ENCODE measurements at places on chromosomes 13 and 19.

DNA sequence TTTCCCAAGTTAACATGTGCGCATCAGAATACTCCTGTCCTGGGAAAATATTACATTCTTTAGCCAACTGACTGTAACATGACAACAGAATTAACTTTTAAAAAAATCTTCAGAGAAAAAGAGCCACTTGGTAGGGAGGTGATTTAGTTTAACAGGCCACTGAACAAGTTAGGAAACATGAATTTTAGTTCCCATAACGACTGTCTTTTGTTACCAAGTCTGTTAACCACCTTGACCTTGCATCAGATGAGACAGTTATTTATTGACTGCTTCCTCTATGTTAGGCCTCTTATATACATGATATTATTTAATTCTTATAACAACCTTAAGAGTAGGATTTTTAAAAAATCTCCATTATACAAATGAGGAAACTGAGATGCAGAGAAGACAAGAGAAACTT is 268.6 kb downstream of the NDFIP2 start:
- no peak for DNase-seq

DNA sequence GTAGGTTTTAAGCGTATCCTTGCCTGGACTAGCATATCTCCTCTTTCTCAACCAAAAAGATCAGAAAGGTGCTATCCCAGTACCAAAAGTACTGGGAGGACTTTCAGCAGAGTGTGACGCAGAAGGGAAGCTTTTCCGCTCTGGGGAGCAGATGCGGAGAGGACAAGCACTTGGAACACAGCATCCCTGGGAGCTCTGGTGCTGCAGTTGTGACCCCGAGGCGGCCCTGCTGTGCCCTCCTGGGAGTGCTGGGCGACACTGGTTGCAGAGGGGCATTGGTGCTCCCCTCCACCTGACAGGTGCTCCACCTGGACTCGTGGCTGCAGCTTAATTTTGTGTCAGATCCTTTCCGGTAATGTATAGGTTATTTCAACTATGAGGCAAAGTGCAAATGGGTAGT is 3.4 kb downstream of the NAXD start:
- DNase-seq = no peak

- peak; percentile 99 for DNase-seq
Observed at GRCh38 chr19:41225238-41226052, 6.4 kb downstream of the AXL start.

GRCh38 chr19:1004803-1005664 is 4.8 kb downstream of the GRIN3B start:
- no peak for DNase-seq

- DNase-seq = peak; percentile 14
Observed at GRCh38 chr19:13181747-13182388, 31.7 kb downstream of the IER2 start.

- no peak for DNase-seq
Observed at GRCh38 chr19:37472165-37472564, 3.0 kb downstream of the ZNF570 start.

DNA sequence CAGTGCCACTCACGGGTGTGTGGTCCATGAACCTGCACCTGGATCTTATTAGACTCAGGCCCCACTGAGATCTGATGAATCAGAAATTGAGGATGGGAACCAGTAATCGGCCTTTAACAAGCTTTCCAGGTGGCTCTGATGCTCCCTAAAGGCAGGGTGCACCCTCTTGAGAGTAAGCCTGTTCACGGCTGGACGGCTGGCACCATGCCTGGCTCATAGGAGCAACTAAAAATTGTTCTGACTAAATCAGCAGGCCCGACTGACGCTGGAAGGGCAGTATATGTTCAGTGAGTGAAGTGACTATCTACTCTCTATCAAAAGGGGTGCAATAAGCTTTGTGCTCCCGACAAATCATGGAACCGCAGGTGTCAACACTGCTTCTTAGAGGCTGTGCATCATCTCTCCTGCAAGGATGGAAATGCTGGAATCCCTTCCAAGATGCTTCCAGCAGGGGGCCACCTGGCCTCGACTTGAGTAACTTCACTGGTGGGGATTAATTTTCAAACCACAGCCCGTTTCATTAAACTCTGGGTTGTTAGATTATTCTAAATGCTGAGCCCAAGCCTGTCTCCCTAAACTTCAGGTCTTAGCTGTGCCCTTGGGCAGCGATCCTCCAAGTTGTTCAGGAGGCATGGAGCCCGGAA is 28.4 kb downstream of the TMTC4 start:
- peak; percentile 5 for DNase-seq

DNA sequence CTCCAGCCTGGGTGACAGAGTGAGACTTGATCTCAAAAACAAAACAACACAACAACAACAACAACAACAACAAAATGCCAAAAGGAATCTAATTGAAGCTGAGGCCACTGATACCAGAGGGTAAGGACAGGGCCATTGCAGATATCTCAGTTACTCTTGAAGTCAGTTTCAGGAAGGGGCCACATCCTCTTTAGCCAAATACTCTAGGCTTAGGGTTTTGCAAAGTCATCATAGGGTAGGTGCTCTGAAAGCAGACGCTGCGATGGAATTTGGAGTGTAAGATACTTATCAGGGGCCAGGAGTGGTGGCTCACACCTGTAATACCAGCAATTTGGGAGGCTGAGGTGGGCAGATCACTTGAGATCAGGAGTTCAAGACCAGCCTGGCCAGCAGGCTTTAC is 46.6 kb upstream of the UBAC2 start:
- no peak for DNase-seq

DNA sequence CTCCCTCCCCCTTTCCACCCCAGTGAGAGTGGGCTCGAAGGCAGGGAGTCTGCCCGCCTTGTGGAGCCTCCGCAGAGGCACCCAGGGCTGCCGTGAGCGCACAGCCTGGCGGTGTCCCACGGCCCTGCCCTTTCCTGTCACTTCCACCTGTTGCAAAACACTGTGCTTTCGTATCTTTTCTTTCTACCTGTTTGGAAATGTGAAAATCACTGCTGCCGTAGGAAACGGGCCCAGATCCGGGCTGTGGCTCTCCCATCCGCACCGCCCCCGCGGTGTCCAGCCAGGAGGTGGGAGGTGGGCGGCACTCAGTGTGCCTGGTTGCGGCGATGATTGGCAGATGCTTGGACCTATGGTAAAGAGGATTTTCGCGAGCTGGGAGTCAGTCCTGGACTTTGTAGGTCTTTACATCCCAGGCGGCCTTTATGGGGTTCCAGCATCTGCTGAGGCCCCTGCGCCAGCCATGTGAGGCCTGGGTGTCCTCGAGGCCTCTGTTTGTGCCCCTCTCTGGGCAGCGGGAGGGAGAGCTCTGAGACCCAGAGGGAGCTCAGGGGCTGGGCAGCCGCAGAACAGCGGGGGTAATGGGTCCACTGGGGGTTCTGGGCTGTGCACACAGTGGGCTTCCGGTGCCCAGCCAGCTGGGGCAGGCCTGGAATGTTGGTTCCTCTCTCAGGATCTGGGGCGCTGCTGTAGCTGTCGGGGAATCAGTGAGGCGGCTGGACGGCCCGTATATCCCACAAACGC is 6.1 kb downstream of the STK11 start:
- DNase-seq = no peak

- no peak for DNase-seq
Observed at GRCh38 chr19:49543032-49543431, 15.2 kb downstream of the RCN3 start.

GRCh38 chr19:3866910-3867638 is 1.8 kb downstream of the ZFR2 start:
- no peak for DNase-seq

DNA sequence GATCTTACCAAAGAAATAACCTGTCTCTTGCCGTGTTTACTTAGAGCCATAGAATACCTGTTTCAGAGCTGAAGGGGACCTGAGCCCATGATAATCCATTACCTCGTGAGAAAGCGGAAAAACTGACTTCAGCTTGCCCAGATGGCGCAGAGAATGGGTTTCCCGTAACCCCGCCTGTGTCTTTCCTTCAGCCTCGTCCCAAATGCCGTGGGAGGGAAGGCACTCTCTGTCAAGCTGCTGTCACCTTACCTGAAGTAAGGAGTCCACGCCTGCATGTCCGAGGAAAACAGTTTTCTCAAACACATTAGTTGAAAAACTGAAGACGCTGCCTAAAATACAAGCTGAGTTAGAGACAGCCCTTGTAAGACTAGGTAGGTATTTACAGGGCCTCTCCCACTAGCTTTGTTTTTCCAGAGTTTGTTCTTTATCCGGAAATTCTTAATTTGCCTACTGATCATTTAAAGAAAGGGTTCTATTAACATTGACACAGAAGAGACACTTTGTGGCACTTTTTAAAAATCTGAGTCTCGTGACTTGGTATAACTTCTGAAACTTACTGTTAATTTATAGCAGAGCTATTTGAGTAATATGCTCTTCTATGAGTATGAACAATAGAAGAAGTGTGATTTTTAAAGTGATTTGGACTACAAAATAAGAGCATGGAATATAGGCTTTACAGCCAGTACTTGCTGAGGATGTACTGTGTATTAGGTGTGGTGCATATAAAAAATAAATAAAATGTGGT is 1.3 kb upstream of the INTS6 start:
- DNase-seq = peak; percentile 6

- DNase-seq = no peak
Observed at GRCh38 chr13:113776231-113777125, 17.5 kb downstream of the TMEM255B start.

GRCh38 chr13:104321756-104322155 is 1255.5 kb upstream of the SLC10A2 start:
- no peak for DNase-seq

- no peak for DNase-seq
Observed at GRCh38 chr13:27833206-27833605, 40.9 kb downstream of the GSX1 start.

- DNase-seq = peak; percentile 50
Observed at GRCh38 chr13:27283906-27284493, 13.4 kb downstream of the RASL11A start.

- DNase-seq = peak; percentile 39
Observed at GRCh38 chr13:67075239-67075638, 154.9 kb downstream of the PCDH9 start.

GRCh38 chr13:39556866-39557265 is 46.1 kb downstream of the LHFPL6 start:
- no peak for DNase-seq

GRCh38 chr13:31896427-31896826 is 135.1 kb upstream of the FRY start:
- peak; percentile 76 for DNase-seq

- DNase-seq = no peak
Observed at GRCh38 chr13:100506154-100506553, 82.4 kb downstream of the GGACT start.

GRCh38 chr19:5690955-5691821 is 1.1 kb downstream of the RPL36 start:
- peak; percentile 63 for DNase-seq

- DNase-seq = no peak
Observed at GRCh38 chr13:59446391-59446790, 717.3 kb downstream of the DIAPH3 start.

- no peak for DNase-seq
Observed at GRCh38 chr13:80707000-80707983, 366.4 kb upstream of the SPRY2 start.

GRCh38 chr13:113794086-113794485 is 35.1 kb downstream of the TMEM255B start:
- no peak for DNase-seq

- no peak for DNase-seq
Observed at GRCh38 chr19:33654840-33655508, 33.2 kb downstream of the CHST8 start.

DNA sequence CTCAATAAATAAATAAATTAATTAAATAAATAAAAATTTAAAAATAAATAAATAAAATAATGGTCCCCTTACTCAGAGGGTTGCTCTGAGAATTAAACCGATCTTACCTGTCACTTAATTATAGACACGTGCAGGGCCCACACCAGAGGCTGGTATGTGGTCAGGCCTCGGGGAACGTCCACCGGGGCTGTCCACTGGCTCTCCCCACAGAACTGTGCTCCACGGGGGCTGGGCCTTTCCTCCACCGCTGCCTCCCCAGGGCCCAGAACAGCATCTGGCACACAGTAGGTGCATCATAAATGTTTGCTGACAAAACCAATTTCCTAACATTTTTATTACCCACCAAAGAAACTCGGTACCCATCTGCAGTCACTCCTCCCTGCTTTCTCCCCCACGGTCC is 69.2 kb downstream of the CEBPG start:
- DNase-seq = no peak

GRCh38 chr19:39347332-39348164 is 5.3 kb downstream of the SAMD4B start:
- no peak for DNase-seq

GRCh38 chr19:46404055-46404752 is 9.2 kb downstream of the CCDC8 start:
- peak; percentile 42 for DNase-seq

- DNase-seq = no peak
Observed at GRCh38 chr19:18677156-18677555, 6.3 kb upstream of the CRTC1 start.

- no peak for DNase-seq
Observed at GRCh38 chr19:50924586-50924985, 13.4 kb upstream of the KLK4 start.

DNA sequence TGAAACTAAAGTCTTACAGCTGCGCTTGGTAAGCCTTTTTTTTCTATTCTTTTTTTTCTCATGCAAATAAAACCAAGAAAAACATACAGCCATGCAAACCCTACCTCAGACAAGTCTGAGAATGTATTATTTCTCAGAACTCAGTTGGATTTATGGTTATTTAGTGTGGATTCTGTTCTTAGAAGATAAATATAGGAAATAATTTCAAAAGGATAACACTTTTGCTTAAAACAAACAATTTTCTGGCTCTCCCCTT is 40.7 kb upstream of the TNFSF11 start:
- no peak for DNase-seq

GRCh38 chr13:75628801-75629200 is 7.3 kb upstream of the LMO7 start:
- no peak for DNase-seq

DNA sequence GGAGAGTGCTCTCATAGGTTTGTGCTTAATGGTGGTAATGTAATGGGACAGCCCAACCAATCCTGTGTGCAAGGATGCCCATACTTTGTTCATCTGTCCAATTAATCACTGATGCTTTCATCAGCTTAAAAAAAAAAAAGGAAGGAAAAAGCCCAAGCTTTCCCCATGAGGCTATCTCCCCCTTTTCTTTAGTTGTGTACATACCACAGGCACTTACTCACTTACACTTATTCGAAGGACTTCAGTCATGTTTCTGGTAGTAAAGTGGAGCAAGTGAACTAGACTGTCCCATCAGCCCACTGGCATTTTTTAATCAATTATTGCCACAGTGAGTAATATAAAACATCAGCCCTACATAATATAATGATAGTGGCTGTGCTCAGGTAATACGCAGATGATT is 183.5 kb upstream of the UFM1 start:
- no peak for DNase-seq
